Astrocyte (in vitro differentiated cells and primary cell): ENCODE measurements at places on chromosomes 3 and 15.
A peak's percentile ranks its signal among the peaks of the same experiment; 100 is the strongest.

DNA sequence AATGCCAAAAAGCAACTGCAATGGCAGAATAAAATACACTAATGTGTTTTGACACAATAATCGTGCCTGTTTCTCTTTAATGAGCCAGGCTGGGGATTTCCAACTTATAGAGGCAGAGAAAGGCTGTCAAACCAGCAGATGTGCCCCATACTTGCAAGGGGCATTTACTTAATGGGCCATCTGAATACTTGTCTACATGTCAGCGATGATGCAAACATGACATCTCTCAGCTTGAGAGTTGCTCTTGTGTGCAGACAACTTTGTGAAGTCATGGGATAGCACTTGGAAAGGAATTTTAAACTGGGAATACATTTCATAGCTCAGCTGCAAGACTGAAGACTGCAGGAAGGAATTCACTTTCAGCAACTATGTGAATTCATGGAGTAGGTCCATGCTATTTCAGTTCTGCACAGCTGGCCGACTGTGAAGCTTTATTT is 127.4 kb upstream of the ADAMTS9 start:
- DNase-seq = peak; percentile 34
- H3K36me3 ChIP-seq = no peaks in the 10 kb centered on the region
- no peak overlapping the region for H3K27ac ChIP-seq
- H3K4me3 ChIP-seq = no peak overlapping the region
- H3K4me1 ChIP-seq = no peaks in the 10 kb centered on the region

GRCh38 chr3:102206511-102207031 is 228.2 kb upstream of the ZPLD1 start:
- peaks cover 6% of the 10 kb centered on the region for H3K4me1 ChIP-seq
- H3K27me3 ChIP-seq = no peaks in the 10 kb centered on the region
- H3K4me3 ChIP-seq = no peak overlapping the region
- H3K36me3 ChIP-seq = no peaks in the 10 kb centered on the region

DNA sequence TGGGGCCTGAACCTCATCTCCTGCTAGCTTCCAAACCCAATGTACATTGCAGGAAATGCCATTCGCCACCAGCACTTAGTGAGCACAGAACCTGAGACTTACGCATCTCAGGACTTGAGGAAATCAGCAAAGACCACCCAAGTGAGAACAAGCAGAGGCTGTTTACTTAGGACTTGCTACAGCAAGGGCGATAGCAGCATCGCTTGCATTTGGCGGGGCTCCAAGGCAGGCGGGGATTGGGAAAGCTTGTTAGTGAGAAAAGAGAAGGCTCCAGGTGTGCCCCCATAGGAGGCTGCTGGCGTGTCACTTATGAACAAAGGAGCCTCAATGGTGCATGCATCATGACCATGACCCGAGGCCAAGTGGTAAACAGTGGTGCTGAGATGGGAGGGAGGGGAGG is 19.7 kb downstream of the SLC6A20 start:
- DNase-seq = no peak
- no peaks in the 10 kb centered on the region for H3K36me3 ChIP-seq
- H3K4me3 ChIP-seq = no peak overlapping the region
- H3K27ac ChIP-seq = no peak overlapping the region
- no peaks in the 10 kb centered on the region for H3K4me1 ChIP-seq
- H3K27me3 ChIP-seq = peaks cover 22% of the 10 kb centered on the region

DNA sequence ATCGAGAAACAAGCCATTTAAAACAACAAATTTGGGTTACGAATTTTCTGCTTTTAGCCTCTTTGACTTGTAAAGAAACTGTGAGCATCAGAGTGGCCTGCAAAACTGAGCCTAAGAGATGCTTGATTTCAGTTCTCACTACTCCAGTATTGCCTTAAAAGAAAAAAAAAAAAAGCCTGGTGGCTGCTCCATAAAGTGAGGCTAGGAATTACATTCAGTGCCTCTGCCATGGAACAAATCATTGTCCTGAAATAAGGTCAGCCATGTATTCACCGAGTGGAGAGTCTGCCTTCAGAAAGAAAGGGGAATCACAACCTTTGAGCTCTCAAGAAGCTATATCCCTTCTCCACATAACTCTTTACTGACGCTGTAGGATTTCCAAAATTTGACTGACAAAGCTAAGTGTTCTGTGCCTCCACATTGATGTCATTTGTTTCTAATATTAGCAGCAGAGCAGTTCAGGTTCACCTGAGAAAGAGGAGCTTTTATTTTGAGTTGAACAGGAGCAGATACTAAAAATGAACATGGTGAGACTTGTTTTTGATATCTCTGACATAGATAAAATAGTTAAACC is 137.3 kb downstream of the SSR3 start:
- H3K27ac ChIP-seq = no peak overlapping the region
- H3K27me3 ChIP-seq = no peaks in the 10 kb centered on the region
- DNase-seq = no peak
- no peaks in the 10 kb centered on the region for H3K36me3 ChIP-seq
- no peaks in the 10 kb centered on the region for H3K4me1 ChIP-seq
- H3K4me3 ChIP-seq = no peak overlapping the region

DNA sequence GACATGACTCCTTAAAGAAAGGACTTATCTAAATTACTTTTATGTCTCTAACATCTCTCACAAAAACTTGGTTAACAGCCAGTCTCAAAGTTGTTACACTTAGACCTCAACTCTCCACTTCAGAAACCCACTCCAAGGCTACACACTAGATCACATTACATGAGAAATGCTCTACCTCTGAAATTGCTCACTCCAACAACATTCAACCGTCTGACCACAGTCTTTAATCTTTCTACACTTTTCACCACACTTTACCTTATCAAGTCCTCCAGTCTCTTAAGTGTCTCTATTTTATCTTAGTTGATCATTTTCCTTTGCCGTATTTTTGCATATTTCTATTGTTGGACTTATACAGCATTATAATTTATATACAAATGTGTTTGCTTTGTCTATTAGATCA is 5.8 kb downstream of the SLC12A6 start:
- H3K4me3 ChIP-seq = no peak overlapping the region
- no peak overlapping the region for H3K27ac ChIP-seq
- H3K36me3 ChIP-seq = no peaks in the 10 kb centered on the region
- H3K4me1 ChIP-seq = peaks cover 5% of the 10 kb centered on the region
- H3K27me3 ChIP-seq = no peaks in the 10 kb centered on the region

- H3K4me3 ChIP-seq = peak overlapping the region; percentile 97
- peak overlapping the region; percentile 98 for H3K27ac ChIP-seq
- DNase-seq = peak; percentile 91
- no peaks in the 10 kb centered on the region for H3K27me3 ChIP-seq
Observed at GRCh38 chr15:60390871-60391501, 6.8 kb downstream of the ANXA2 start.

DNA sequence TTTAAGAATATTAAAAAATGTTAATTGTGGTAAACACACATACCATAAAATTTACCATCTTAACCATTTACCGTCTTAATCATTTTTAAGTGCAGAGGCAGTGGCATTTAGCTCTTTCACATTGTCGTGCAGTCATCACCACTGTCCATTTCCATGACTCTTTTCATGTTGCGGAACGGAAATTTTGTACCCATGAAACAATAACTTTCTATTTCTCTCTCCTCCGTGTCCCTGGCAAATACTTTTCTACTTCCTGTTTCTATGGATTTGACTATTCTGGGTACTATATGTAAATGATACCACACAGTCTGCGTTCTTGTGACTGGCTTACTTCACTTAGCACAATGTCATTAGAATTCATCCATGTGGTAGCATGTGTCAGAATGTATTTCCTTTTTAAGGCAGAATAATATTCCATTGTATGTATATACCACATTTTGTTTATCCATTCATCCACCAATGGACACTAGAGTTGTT is 27.9 kb downstream of the AKAP13 start:
- H3K4me1 ChIP-seq = peaks cover 56% of the 10 kb centered on the region
- DNase-seq = no peak
- H3K36me3 ChIP-seq = no peaks in the 10 kb centered on the region
- no peak overlapping the region for H3K4me3 ChIP-seq
- peak overlapping the region; percentile 96 for H3K27ac ChIP-seq

GRCh38 chr15:33161209-33161608 is 33.3 kb downstream of the FMN1 start:
- H3K4me1 ChIP-seq = no peaks in the 10 kb centered on the region
- no peak for DNase-seq
- H3K36me3 ChIP-seq = no peaks in the 10 kb centered on the region
- peaks cover 6% of the 10 kb centered on the region for H3K27me3 ChIP-seq
- H3K4me3 ChIP-seq = no peak overlapping the region

- H3K4me3 ChIP-seq = peak overlapping the region; percentile 83
- H3K36me3 ChIP-seq = peaks cover 21% of the 10 kb centered on the region
- H3K4me1 ChIP-seq = peaks cover 7% of the 10 kb centered on the region
- no peaks in the 10 kb centered on the region for H3K27me3 ChIP-seq
Observed at GRCh38 chr3:64022451-64023186, 675 bp downstream of the PSMD6 start.

- H3K27me3 ChIP-seq = no peaks in the 10 kb centered on the region
- H3K27ac ChIP-seq = no peak overlapping the region
- no peak overlapping the region for H3K4me3 ChIP-seq
- DNase-seq = no peak
- H3K4me1 ChIP-seq = no peaks in the 10 kb centered on the region
Observed at GRCh38 chr3:161230621-161231171, 9.6 kb downstream of the NMD3 start.

- peak; percentile 47 for DNase-seq
- no peaks in the 10 kb centered on the region for H3K4me1 ChIP-seq
- no peak overlapping the region for H3K27ac ChIP-seq
- no peaks in the 10 kb centered on the region for H3K36me3 ChIP-seq
- no peak overlapping the region for H3K4me3 ChIP-seq
Observed at GRCh38 chr3:98680723-98681122, 82.4 kb upstream of the ST3GAL6 start.

- no peak overlapping the region for H3K4me3 ChIP-seq
- H3K36me3 ChIP-seq = peaks cover 6% of the 10 kb centered on the region
- H3K27ac ChIP-seq = no peak overlapping the region
- H3K4me1 ChIP-seq = peaks cover 11% of the 10 kb centered on the region
- no peaks in the 10 kb centered on the region for H3K27me3 ChIP-seq
Observed at GRCh38 chr3:149564079-149564478, 89.6 kb downstream of the TM4SF4 start.

- no peak overlapping the region for H3K4me3 ChIP-seq
- H3K27ac ChIP-seq = peak overlapping the region; percentile 91
- H3K36me3 ChIP-seq = no peaks in the 10 kb centered on the region
- H3K4me1 ChIP-seq = peaks cover 37% of the 10 kb centered on the region
- DNase-seq = peak; percentile 93
Observed at GRCh38 chr3:127799476-127800222, 22.7 kb downstream of the MGLL start.

DNA sequence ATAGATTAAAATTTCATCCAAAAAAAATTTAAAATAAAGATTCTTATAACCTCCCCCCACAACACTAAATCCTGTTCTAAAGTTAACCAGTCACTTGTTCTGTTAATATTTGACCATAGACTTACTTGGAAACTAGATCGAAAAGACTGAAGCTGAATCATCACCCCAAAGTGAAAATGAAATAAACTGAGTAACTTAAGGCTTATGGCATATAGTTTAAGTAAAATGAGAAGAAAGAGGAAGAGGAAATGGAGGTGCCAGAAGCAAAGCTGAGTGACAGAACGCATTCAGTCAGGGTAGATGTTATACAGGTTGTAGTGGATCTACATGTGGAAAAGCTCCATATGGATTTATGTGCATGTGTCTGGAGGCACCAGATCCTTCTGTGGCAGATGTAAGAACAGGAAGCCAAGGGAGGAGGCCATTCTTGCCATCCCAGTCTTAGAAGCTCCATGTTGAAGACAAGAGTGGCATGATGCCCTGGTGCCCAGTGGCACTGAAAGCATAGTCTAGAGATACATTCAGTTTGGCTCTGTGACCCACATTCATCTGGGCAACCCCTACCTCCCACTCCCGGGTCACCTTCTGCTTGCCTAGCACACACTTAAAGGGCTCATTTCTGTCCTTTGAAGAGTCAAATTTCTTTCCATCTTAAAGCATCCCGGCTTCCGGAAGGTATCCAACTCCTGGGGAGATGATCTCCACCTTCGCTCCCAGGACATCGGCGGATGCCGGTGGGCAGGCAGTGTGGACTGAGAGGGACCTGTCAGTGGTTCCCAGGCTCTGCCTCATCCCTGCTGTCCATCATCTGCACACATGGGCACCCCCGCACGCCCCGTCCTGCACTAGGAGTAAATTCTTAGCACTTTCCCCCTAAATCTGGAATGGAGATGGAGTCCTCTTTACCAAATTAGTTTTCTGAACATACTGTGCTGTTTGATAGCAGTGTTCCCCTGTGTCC is 90.8 kb downstream of the NEO1 start:
- no peaks in the 10 kb centered on the region for H3K4me1 ChIP-seq
- no peaks in the 10 kb centered on the region for H3K27me3 ChIP-seq
- H3K4me3 ChIP-seq = no peak overlapping the region
- DNase-seq = no peak
- no peak overlapping the region for H3K27ac ChIP-seq

DNA sequence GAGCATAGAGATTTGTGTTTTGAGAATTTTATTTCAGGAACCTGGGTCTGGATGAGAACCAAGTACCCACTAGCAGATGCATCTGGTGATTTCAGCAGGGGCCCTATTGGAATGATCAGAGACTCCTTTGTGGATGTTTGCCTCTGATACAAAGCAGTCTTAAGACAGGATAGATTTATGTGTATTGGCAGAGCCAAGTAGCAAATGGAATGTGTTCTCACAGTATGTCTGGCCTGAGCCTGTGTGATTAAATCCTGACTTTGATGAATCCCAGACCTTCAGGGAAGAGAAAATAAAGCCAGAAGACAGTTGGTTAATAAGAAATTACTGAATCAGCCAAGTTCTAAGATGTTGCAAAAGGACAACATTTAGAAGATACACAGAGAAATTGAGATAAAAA is 755.5 kb upstream of the SEMA6D start:
- H3K27ac ChIP-seq = no peak overlapping the region
- H3K4me1 ChIP-seq = no peaks in the 10 kb centered on the region
- H3K36me3 ChIP-seq = no peaks in the 10 kb centered on the region
- no peaks in the 10 kb centered on the region for H3K27me3 ChIP-seq
- DNase-seq = no peak

DNA sequence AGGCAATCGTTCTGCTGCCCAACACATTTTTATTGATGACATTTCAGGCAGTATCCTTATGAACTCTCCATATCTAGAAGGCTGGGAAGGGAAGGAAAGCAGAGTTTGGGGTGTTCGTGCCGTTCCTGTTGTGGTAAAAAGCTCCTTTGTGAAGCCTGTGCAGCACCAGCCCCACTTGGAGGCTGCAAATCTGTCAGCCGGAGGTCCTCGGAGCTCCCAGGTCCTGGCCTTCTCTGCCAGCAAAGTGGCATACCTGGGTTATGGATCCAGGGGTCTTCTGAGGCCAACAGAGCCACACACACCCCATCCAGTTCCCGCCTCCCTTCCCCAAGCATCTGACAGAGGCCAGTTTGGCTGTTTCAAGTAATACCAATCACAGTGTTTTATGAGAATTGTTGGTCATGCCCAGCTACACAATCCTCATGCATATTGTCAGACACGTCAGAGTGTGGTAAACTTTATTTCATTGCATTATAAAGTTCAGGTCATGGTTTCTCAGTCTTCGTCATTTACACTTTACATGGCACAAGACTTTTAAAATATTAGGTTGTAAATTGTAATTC is 15.9 kb upstream of the USP3 start:
- H3K27ac ChIP-seq = no peak overlapping the region
- peaks cover 16% of the 10 kb centered on the region for H3K4me1 ChIP-seq
- no peak for DNase-seq
- no peaks in the 10 kb centered on the region for H3K36me3 ChIP-seq
- peaks cover 2% of the 10 kb centered on the region for H3K27me3 ChIP-seq

- no peaks in the 10 kb centered on the region for H3K27me3 ChIP-seq
- peaks cover 35% of the 10 kb centered on the region for H3K4me1 ChIP-seq
- H3K36me3 ChIP-seq = no peaks in the 10 kb centered on the region
- no peak for DNase-seq
- H3K27ac ChIP-seq = no peak overlapping the region
Observed at GRCh38 chr15:68612979-68613740, 34.4 kb downstream of the CORO2B start.

GRCh38 chr15:20340931-20341661 is 200.5 kb downstream of the GOLGA6L6 start:
- H3K4me3 ChIP-seq = no peak overlapping the region
- H3K36me3 ChIP-seq = no peaks in the 10 kb centered on the region
- no peaks in the 10 kb centered on the region for H3K4me1 ChIP-seq
- no peak overlapping the region for H3K27ac ChIP-seq
